PC-9 (cell line): ENCODE measurements at places on chromosomes 7 and 10.
A peak's percentile ranks its signal among the peaks of the same experiment; 100 is the strongest.

DNA sequence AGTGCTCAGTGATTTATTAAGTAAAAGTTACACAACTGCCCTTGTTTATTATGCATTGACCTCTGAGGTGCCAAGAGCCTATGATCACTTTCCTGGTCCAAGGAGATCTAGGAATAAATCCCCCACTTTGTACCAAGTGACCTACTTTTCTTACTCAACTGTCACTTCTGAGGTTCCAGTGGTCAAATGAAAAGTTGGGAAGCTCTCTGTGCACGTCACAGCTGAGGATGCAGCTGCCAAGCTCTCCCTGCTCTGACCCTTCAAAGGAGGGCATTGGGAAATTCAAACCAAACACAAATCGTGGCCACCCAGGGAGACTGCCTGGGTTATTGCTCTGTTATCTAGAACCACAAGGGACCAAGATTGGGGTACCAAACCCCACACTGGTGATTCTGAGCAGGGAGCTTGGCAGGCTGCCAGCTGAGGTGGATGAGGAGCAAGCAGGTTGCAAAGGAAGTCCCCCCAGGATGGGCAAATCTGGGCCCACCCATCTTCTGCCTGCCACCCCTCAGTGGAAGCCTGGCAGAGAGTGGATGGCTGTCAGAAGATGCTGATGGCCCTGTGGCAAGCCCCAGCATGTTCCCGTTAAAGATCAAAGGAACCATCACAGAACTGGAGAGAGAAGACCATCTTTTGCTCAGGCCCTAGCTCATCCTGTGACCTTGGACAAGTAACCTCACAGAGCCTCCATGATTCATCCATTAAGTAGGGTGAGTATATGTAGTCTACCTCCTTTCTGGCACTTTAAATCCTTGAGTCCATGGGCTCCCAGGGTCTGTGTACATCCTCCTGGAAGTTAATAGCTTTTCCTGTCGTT, 106.8 kb downstream of the PPP1R3C start:
- DNase-seq: no peak

DNA sequence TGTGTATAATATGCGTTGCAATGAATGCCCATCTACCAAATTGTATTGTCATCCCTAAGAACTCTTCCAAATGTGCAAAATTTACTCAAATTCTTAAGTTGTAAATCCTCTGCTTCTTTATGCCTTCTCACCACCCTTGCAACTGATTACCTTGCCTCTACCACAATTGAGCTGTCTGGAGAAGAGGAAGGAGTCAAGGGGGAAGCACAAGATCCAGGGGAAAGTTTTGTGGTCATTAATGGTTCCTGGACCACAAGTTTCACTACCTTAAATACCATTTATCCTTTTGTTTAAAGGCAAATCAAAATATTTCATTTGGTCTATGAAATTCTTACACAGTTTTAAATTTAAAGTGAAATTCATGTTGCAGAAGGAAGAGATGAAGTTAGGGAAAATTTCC, 16.7 kb downstream of the CRPPA start:
- no peak for DNase-seq

GRCh38 chr7:82018226-82018625, 248.4 kb upstream of the HGF start:
- no peak for DNase-seq

DNA sequence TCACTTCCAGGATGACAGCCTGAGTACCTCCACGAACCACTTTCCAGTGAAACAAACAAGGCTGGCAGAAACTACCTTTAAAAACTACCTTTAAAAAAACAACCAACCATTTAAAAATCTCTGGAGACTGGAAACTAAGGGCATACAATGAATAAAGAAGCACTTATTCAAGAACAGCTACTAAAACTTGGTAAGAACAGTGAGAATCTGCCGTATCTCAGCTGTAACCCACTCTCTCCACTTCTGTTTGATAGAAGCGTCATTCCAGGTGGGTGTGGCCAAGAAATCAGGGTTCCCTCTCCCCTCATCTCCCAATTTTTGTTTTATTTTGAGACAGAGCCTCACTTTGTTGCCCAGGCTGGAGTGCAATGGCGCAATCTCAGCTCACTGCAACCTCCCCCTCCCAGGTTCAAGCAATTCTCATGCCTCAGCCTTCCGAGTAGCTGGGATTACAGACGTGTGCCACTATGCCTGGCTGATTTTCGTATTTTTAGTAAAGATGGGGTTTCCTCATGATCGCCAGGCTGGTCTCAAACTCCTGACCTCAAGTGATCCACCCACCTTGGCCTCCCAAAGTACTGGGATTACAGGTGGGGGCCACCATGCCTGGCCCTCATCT, 158.8 kb upstream of the CHST15 start:
- no peak for DNase-seq

DNA sequence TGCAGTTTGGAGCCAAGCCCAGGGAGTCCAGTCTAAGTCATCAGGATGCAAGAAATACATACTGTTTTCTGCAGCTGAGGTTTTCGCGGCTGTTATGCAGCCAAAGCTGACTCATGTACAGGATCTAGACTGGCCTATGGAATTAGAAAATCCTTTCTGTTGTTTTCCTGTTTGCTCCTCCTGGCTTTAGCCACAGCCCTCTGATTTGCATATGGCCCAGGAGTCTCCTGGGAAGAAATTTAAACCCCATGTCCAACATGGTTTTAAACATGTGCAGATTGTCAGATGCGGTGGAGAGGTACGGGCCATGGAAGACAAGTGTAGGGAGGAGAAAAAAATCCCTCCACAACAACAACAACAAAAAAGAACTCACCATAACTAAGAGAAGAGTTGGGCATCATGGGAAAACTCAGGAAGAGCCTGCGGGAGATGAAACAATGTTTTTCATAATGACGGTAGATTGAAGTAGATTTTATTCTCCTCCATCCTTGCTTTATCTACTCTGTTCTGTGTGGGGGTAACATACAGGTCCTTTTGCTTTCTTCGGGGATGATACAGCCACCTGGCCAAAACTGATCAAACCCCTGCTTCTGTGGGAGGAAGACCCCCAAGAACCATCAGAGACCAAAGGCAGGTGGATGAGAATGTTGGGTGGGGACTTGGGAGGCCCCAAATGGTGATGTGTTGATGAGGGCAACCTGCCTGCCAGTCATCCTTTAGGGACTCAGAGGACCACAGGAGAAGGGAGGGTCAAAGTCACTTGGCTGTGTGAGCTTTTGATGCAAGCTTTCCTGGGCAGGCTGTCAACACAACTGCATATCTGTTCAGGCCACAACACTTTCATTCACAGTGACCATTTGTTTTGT, 29.8 kb upstream of the GNA12 start:
- DNase-seq: peak; percentile 76

DNA sequence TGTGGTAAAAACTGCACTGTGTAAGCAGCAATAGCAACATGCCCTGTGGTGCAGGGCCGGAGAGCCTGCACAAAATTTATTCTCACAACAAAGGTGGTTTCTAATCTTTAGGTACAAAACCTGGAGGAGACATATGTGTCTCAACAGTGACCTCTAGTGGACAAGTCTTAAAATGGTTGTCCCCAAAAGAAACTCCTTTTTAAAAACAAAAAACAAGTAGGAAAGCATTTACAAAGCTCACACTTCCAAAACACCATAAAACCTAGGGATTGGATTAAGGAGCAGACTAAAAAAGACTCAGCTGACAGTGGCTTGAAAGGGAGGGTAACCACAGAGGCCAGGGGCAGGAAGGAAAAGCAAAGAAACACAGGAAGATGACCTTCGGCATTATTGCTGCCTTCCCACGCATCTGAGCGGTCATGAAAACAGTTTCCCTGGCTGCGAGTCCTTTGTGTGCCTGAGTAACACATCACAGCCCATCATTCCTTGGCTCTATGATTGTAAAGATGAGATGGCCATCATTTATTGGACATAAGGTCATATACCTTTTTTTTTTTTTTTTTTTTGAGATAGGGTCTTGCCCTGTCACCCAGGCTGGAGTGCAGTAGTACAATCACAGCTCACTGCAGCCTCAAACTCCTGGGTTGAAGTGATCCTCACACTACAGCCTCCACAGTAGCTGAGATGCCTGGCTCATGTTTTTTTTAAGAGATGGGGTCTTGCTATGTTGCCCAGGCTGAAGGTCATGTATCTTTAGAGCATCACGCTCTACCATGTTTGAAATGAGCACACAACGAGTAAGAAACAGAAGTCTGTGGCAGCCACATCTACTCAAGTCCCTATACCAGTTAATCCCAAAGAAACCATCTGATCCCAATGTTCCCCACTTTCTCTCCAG, 39.5 kb downstream of the RSU1 start:
- no peak for DNase-seq

GRCh38 chr10:61900829-61901792, at the start of gene ARID5B:
TSS of gene ARID5B (plus strand) at chr10:61901699. CDS start at chr10:61901710, 11 bp downstream.
- DNase-seq: peak; percentile 48
